ENCODE measurements at places on chromosomes 3 and 15.
A peak's percentile ranks its signal among the peaks of the same experiment; 100 is the strongest.

- no peak for DNase-seq
Observed at GRCh38 chr3:37218206-37218605, 43.8 kb upstream of the LRRFIP2 start.

DNA sequence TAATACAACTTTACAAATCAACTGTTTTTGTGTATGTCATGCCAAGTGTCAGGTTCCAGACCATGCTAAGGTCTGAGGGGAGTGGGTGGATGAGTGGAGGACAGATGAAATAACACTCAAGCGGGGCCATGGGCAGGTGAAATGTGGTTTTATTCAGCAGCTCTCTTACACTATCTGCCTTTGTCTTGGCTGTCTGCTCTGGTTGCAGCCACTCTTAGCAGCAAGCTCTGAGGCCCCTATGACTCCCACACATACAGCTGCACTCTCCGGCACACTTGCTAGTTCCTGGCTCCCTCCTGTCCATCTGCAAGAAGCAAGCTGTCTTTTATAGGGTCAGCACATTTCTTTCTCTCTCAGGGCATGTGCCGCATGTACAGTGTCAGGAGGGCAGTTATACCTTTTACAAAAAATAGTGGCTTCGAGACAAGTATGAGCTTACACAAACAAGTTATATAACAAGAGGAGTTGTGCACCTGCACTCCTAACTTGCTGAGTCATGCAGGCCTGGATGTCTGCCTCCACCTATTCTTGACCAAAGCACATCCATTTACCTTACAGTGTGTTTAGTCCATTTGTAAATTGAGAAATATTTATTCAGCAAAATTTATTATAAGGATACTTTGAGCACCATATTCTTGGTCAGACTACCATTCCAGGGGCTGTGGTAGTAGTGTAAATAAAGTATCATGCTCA lies 683.7 kb upstream of the CBLB start:
- no peak for DNase-seq

DNA sequence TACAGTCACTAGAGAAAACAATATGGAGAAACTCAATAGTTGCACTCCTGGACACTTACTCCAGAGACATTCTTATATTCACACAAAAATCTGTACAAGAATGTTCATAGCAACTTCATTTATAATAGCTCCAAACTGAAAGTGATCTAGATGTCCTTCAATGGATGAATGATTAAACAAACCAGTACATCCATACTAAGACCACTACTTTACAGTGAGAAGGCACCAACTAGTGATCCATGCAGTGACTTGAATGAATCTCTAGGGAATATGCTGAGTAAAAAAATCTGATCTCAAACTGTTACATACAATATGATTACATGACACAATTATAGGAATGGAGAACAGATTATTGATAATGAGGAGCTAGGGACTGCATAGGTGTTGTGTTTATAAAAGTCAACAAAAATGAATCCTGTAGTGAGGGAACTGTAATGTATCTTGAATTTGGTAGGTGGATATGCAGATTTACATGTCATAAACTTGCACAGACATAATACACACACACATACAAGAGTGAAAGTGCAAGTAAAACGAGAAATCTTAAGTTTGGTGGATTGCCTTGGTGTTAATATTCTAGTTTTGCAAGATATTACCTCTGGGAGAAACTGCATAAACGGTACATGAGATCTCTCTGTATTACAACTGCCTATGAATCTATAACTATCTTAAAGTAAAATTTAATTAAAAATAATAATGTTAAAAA lies 85.7 kb downstream of the SPATA16 start:
- DNase-seq, result no peak

DNA sequence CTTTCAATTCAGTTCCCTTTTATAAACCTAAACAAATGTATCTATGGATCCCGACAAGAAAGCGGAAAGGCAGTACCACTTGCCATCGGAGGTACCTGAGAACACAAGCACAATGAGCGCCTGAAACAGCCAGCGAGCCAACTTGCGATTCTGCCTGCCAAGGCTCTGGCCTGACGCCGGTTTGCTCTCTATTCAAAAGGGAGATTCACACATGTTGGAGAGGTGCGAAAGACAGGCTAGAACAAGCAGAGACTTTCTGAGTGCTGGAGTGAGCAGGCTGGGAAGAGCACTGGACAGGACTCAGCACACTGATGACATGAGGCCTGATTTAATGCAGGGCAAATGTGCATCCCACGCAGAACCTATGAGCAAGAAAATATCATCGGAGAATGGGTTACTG lies 17.7 kb upstream of the PRR23E start:
- no peak for DNase-seq

DNA sequence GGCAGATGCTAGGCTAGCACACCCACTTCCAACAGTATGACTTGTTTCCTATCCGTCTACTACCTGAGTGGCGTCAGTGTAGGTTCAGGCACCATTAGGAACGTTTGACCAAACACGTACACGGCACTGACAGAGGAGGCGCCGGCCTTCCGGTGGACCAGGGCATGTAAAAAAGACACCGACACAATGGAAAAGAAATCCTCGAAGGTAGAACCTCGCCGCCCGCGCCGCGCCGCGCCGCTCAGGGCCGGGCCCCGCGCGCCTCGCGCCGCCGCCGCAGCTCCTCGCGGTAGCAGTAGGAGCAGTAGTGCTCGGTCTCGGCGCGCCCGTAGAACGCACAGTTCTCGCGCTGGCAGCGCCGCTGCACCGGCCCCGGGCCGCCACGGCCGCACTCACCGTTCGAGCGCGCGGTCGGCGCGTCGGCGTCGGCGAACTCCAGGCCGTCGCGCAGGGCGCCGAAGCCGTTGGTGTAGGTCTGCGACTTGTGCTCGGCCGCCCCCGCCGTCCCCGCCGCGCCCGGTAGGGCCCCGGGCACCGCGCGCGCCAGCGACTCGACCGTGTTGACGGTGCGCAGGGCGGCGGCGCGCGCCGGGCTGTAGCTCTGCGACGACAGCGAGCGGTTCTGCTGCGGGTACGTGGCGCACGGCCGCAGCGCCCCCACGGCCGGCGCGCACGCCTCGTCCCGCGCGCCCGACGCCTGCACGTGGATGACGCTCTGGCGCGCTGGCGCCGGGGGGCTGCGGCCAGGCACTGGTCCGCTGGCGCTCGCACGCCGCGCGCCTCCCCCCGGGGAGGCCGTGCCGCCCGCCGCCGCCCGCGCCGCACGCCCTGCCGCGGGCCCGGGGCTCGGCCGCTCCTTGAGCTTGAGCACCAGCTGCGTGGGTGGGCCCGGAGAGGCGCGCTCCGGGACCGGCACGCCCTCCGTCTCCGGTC lies 156.7 kb downstream of the KLF13 start:
- DNase-seq, result peak; percentile 21

DNA sequence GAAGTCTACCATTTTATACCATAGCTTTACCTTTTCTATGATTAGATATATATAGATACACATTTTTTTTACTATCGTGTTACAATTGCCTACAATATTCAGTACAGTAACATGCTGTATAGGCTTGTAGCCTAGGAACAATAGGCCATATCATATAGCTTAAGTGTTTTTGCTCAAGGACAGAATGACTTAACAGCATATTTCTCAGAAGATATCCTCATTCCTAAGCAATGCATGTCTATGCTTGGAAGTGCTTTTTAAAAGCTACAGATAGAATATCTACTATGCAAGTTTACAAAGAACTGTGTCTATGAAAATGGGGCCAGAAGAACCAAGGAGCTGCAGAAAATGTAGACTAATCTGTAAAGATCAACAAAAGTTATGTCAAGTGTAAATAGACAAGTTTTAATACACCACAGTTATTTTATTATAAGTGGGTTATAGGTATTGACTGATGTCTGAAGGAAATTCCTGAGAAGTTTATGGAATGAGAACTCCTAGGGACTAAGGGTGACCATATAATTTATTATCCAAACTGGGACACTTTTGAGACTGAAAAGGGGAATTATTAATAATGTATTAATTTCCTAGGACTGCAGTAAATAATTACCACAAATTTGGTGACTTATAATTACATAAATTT lies 138.7 kb upstream of the TGFBR2 start:
- no peak for DNase-seq

- no peak for DNase-seq
Observed at GRCh38 chr15:71125831-71126450, 10.7 kb downstream of the THSD4 start.

- no peak for DNase-seq
Observed at GRCh38 chr15:65576664-65577063, 34.3 kb downstream of the INTS14 start.

GRCh38 chr15:62927836-62928235 lies 114.7 kb upstream of the TPM1 start:
- no peak for DNase-seq
